ENCODE measurements at places on chromosomes 2 and 18.

DNA sequence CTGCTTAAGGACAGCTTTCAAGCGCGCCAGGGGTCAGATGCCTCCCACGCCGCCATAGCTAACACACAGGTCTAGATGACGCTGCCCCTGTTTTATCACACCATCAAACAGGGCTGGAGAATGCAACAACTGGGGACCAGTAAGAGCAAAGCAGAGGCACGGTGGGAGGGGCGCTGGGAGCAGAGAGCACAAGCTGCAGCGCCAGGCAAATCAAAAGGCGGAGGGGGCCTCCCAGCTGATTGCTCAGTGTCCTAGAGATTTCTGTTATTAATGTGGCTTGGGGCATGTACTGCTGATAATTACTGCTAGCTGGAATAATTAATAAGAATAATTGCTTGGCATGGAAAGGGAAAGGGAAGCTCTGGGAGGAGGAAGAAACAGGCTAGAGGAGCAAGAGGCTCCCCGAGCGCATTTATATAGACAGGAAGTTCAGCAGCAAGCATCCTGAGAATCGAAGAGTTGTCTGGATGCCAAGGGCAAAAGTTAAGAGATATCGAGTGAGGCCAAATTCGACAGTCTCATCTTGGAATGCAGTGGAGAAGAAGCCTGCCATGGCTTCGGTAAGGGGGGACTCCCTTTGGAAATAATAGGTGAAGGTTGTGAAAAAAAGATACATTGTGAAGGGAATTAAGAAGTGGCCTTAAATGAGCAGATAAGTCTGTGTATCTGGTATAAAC, 104.5 kb upstream of the ZNF521 start:
- no peak for DNase-seq

DNA sequence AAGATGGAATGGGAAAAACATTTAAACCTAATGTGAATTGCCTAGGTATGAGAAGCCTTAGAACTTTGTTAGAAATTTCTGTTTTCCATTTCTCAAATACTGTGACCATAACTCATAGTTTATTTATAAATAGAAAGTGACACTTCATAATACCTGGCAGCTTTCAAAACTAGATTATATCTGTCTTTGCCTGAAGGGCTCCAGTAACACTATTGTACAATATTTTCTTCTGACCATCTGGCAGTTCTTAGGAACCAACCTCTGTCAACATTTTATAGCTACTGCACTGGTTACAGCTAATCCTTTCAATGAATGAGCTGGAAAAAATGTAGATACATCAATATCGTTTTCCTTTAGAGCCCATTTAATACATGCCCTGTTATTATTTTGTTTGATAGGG, 237.4 kb downstream of the CAMKMT start:
- no peak for DNase-seq

DNA sequence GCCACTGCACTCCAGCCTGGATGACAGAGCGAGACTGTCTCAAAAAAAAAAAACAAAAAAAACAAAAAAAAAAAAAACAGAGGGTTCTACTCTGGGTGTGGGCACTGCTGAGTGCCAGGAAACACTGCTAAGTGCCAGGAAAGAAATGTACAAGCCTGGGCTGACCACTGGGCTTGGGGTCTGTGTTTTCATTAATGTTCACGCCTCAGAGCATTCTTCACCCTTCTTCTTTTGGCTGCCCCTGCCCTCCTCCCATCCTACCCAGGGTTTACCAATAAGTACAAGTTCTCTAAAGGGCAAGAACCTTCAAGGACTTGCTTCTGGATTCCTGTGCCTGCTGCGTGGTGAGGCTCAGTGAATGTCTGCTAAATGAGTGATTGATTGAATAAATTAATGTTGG, 49.3 kb upstream of the LRPPRC start:
- no peak for DNase-seq

- DNase-seq = no peak
Observed at GRCh38 chr2:118814368-118814767, 33.1 kb downstream of the EN1 start.

- no peak for DNase-seq
Observed at GRCh38 chr2:11466307-11467128, 557 bp upstream of the E2F6 start.

DNA sequence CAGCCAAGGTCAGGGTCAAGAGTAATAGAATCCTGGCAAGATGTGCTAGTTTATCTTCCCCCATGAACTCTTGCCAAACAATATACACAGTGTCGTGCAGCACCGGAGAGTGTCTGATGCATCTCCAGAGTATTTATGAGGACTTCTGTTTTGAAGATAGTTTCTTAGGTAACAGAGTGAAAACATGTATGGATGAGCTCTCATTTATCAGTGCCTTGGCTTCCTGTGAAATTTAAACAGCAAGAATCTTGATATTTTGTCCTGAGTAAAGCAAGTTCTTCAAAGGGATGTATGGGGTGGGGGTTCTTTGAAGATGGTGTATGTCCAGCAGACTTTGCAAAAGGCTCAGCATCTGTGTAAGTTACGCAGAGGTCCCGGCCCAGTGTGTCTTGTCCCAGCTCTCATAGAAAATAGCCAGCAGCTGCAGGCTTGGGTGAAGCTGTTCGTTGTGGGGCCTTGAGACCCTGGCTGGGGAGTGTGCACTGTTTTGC, 361.0 kb upstream of the NT5C1B start:
- DNase-seq = no peak

GRCh38 chr18:21575656-21576055, 24.8 kb downstream of the ESCO1 start:
- no peak for DNase-seq

GRCh38 chr2:44168681-44169154, at the start of gene PPM1B:
Gene PPM1B (plus strand): TSS chr2:44168875. CDS start chr2:44201200, 32,325 bp downstream.
- DNase-seq = peak; percentile 99

GRCh38 chr18:11167778-11168177, 18.4 kb upstream of the PIEZO2 start:
- no peak for DNase-seq

DNA sequence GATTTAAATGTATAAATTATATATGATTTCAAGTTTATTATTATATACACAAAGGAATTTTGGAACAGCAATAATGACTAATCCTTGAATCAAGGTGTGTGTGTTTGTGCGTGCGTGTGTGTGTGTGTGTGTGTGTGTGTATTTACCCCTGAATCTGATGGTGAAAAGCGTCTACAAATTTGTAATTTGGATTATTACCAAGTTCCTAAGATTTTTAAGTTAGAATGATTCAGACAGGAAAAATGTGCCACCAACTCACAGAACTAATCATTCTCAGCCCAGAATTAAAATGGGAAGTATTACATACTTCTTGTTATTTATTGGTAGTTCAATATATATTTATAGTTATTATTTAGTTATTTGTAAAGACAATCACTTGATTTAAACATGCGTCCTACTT, 12.3 kb downstream of the CALCRL start:
- DNase-seq = no peak

DNA sequence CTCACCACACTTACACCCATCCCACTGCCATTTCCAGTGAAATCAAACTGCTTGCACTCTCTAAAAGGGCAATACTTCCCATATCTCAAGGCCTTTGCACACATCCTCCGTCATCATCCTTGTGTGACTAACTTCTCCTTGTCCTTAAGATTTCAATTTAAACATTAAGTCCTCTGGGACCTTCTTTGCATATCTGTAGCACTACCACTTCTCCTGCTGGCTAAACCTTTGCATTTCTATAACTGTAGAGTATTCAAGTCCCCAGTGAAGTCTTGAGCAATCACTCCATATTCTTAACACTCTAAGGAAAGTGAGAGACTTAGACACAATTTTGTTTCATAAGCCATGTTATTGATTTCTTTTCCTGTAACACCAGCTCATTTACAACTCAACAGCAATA, 136.8 kb upstream of the EPHA4 start:
- no peak for DNase-seq

DNA sequence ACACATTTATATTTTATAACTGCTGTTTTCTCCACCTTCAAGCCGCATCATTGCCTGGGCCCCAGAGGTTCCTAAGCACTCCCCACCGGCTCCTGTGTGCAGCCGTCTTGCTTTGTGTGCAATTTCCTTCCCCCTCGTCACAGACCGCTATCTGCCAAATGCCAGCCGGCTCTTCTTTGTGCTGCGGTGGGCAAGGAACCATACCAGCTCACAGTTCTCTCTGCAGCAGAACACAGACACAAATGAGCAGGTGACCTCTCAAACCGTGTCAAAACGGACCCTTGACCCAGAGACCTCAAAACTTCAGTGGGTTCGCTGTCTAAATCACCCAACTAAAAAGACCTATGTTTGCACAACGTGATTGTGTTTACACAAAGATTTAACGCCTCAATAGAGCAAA, 58.2 kb downstream of the KLF7 start:
- DNase-seq = no peak

- no peak for DNase-seq
Observed at GRCh38 chr2:47028171-47028570, 112.6 kb upstream of the MCFD2 start.

- DNase-seq = no peak
Observed at GRCh38 chr18:40159141-40160017, 1795.7 kb upstream of the PIK3C3 start.

DNA sequence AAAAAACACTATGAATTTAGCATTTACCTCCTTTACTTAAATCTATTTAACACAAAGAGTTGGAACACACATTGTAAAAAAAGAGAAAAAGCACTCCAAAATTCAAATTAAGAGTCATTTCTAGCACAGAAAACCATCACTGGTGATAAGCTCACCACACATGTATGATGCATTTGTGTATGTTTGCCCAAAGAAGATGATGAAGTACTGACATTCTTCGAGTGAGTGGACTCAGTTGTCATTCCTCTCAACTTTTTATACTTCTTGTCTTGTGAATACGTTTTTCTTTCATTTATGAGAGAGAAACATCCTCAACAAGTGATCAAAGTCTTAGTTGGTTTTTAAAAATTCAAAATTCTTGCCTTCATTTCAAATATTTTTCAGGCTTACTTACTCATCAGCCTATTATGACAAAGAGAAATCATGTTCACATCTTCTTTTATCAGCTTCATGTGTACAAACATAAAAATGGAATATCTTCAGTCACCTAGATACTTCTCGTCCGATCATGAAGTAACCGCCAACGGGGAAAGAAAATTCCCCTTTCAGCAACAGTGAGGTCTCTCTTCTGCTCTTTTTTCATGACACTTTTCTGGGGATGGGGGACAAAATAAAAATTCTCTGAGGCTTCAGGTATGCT, 1.5 kb downstream of the DSEL start:
- DNase-seq = no peak

DNA sequence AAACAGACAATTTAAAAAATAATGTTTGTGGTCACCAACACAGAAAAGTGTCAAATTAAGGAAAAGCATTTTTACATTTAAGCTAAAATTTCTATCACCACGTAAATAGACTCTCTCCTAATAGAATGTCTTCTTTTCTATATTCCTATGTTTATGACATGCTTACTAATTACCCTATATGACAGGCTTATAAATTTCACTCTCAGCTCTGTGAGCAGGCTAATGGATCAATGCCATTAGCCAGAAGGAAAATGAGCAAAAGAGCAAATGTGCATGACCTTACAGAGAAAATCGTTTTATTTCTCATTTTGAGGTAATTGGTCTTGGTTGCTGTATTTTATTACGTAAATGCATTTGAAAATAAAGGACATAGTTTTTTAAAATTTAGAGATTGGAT, 209.7 kb downstream of the TMX3 start:
- no peak for DNase-seq

GRCh38 chr2:159091976-159092375, 123.5 kb downstream of the TANC1 start:
- DNase-seq = no peak

DNA sequence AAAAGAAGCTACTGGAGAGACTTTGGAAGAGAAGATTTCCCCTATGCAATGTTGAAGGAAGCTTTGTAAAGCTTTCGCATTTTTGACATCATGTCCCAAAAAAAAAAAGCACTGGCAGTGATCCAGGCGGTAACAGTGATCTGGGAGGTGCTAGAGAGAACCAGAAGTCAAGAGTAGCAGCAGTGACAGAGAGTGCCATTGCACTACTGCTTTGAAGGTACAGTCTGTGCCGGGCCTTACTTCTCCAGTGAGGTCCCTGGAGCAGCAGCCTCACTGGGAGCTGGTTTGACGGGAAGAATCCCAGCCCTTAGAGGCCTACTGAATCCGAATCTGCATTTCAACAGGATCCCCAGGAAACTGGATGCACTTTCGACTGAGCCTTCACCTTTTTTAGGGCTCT, 50.9 kb upstream of the ATL2 start:
- DNase-seq = no peak

GRCh38 chr2:200239216-200239615, 67.3 kb upstream of the SPATS2L start:
- no peak for DNase-seq

DNA sequence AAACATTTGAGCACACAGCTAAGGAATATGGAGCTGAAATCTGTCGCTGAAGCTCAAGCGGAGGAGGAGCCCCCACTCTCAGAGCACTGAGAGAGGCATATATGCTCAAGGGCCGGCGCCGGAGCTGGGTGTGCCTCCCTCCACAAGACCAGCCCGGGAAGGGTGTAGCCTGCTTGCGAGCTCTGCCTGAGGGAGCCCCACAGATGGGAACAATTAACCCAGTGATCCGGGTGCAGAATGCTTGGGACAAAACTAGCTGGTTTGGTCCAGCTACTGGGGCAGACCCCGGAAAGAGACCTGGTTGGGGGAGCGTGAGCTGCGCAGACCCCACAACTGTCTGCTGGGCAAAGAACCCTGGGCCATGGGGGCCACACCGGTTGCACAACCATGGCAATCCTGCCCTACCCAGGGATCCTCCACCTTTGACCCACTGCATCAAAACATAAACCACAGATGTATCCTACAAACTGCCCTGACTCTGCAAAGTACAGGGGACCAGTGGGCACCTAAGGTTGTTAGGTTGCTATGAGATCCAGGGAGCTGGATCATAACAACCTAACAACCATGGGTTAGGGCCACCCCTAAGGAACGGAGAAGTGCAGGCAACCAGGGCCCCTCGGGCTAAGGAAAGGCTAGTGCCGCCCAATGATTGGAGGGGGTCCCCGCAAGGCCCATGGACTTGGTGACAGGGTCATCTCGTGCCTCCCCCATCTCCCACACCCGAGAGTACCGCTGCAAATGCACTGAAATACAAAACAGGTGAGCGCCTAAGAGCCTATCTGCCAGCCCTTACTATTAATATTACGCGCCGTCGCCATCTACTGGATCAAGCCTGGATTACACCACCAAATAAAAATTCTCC, 53.4 kb upstream of the SCN1A start:
- no peak for DNase-seq

DNA sequence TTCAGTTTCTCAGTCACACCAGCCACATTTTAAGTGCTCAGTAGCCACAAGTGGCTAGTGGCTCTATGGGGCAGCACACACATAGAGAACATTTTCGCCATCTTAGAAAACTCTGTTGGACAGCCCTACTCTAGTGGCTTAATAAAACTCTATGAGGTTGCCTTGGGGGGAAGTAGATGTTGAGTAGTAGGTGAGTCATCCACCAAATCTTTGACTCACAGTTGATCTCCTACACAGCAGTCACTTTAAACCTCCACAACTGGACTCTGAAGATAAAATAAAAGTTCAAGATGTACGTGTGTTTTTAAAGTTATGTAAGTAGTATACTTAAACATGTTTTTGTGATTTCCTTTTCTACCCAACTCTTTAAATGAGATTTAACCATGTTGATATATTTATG, 379.0 kb downstream of the SETBP1 start:
- DNase-seq = no peak

Data from activated naive CD4-positive, alpha-beta T cell (primary cell).